ENCODE measurements at places on chromosomes 1 and 21. TPM values are rescaled to one million over a fixed set of nuclear protein-coding genes. Genes with fewer than 3 reads are reported as not detected.

Gene GBP5
- 1.5 TPM for polyA plus RNA-seq

Gene CFAP74
- 0.23 TPM for polyA plus RNA-seq

Gene LENEP
- polyA plus RNA-seq = not detected

Gene TRIM45
- polyA plus RNA-seq = 5.7 TPM

Gene ANKRD45
- 0.32 TPM for polyA plus RNA-seq

Gene CLEC20A
- polyA plus RNA-seq = 0.23 TPM

Gene TRNP1
- polyA plus RNA-seq = 31.4 TPM

Gene REN
- polyA plus RNA-seq = 0.41 TPM

Gene AUNIP
- 0.11 TPM for polyA plus RNA-seq

All from urinary bladder (tissue), 4 donors.